Osteocyte (in vitro differentiated cells): ENCODE measurements at places on chromosomes 2 and 18.

- DNase-seq, result no peak
Observed at GRCh38 chr2:154850532-154850931, 152.0 kb downstream of the KCNJ3 start.

- DNase-seq, result no peak
Observed at GRCh38 chr2:176159663-176160250, 2.6 kb downstream of the HOXD3 start.

GRCh38 chr2:226953826-226954225 is 118.0 kb downstream of the RHBDD1 start:
- DNase-seq, result no peak

GRCh38 chr2:168254158-168254935 is 7.0 kb upstream of the STK39 start:
- no peak for DNase-seq

- DNase-seq, result peak; percentile 49
Observed at GRCh38 chr2:126905991-126906390, 7.3 kb downstream of the TEX51 start.

- DNase-seq, result no peak
Observed at GRCh38 chr2:204110751-204111516, 174.4 kb downstream of the ICOS start.

DNA sequence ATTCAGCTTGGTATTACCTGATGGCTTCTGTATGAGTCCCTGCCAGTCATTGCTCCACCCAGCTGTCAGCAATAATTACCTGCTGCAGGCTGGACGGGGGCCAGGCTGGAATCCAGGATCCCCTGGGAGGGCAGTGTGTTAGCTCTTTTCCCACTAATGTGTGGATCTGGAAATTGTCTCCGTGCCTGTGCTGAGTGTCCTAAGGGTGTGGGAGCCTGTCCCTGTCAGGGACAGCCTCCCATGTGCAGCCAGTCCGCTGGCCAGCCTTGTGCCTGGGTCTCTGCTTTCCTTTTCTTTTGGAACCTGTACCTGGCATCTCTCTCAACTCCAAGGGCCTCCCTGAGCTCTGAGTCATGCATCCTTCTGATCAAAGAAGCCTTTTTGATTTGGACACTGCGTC is 107.2 kb upstream of the SPRED2 start:
- DNase-seq, result no peak

DNA sequence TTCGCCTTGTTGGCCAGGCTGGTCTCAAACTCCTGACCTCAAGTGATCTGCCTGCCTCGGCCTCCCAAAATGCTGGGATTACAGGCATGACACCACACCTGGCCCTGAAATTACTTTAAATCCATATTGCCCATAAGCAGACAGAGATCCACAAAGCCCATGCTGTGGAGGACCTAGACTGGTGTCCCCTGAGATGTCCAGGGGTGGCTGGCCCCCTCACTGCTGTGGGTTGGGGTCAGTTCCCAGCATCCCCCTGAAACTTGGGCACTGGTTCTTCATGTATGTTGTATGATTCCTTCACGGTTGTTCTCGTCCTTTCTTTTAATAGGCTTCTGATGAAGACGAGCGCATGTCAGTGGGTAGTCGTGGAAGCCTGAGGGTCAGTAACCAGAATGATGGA is 78.1 kb upstream of the RBM44 start:
- DNase-seq, result peak; percentile 70

DNA sequence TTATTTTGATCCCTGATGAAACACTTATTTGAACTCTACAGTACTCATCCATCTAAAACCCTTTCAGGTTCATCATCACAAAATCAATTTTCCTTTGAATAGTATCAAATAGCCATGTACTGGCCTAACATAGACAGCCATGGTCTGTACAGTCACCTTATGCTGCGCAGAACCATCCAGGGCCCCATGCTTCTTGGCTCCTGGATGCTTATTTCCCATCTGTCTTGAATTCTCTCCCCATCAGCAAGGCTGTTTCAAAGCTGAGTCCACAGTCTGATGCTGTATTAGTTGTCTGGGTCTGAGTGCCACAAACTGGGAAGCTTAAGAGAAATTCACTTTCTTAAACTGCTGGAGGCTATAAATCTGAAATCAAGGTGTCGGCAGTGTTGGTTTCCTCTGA is 290.2 kb downstream of the OSR1 start:
- DNase-seq, result no peak

DNA sequence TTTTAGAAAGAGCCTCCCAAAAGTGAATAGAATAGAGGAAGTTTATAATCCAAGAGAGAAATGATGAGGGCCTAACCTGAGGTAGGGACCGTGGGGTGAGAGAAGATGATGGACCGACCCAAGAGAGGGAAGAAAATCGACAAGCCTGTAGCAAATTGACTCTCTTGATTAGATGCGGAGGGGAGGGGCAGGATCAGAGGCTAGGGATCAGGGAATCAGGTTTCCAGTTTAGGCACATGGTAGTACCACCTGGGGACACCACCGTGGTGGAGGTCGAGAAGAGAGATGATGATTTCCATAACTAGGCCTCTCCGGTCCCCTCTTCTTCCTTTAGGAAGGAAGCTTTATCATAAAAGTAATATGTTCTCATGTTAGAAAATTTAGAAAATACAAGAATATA is 108.7 kb upstream of the ALPP start:
- no peak for DNase-seq

DNA sequence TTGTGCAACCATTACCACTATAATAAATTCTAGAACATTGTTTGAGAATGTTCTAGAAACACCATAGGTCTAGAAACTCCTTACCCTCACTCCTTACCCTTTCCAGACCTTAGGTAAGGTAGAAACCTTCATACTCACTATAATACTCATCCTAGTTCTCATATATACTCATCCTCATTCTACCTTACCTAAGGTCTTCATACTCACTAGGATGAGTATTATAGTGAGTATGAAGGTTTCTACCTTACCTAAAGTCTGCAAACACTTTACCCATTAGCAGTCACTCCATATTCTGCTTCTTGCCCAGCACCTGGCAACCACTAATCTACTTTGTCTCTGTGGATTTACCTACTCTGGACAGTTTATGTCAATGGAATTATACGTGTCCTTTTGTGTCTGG is 75.0 kb downstream of the TMEM185B start:
- DNase-seq, result no peak
